ENCODE measurements at places on chromosomes 4 and X. TPM values are rescaled to one million over a fixed set of nuclear protein-coding genes. Genes with fewer than 3 reads are reported as not detected.

Gene F8A1
- total RNA-seq = 38.2 TPM

Gene UBE2A
- 52.4 TPM for total RNA-seq

Gene TLR2
- total RNA-seq = 0.56 TPM

DNA sequence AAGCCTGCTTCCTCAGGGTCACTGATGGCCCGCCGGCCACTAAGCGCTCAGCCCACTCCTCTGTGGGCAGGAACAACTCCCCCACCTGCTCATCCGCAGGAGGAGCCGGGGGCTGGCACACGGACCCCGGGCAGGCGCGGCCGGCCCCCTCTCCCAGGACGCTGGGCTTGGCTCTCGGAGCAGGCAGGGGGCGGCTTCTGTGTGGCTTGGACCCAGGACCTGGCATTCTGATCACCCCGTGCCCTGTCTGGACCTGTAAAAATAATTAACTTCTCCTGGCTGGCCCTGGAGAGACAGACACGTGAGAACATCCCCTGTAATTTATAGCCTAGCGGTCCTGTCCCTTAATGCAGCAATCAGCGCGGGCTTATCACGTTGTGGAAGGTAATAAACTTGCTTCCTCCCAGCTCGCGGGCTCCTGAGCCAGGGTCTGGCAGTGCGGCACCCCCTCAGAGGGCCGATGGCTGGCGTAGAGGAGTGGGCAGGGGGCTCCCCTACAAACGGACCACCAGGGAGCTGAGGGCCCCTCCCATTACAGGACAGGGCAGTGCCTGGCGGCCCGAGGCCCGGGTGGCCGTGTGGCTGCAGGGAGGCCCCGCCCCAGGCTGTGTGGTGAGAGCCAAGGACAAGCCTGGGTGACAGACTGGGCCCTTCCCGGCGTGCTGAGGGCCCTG is 84.5 kb upstream of the NKX1-1 start:
- H3K27me3 ChIP-seq = peaks cover 7% of the 10 kb centered on the region
- no peak overlapping the region for H3K27ac ChIP-seq
- no peak overlapping the region for H3K4me3 ChIP-seq
- no peak for DNase-seq

GRCh38 chrX:2960861-2961515 is 31.8 kb upstream of the ARSD start:
- no peaks in the 10 kb centered on the region for H3K36me3 ChIP-seq
- H3K27ac ChIP-seq = no peak overlapping the region
- no peak for DNase-seq
- H3K4me3 ChIP-seq = no peak overlapping the region
- no peaks in the 10 kb centered on the region for H3K27me3 ChIP-seq

GRCh38 chrX:70336767-70337166 is 46.9 kb downstream of the KIF4A start:
- DNase-seq = peak; percentile 4
- no peaks in the 10 kb centered on the region for H3K27me3 ChIP-seq
- H3K4me1 ChIP-seq = peaks cover 7% of the 10 kb centered on the region
- H3K27ac ChIP-seq = no peak overlapping the region
- no peak overlapping the region for H3K4me3 ChIP-seq
- H3K36me3 ChIP-seq = no peaks in the 10 kb centered on the region

All from activated CD8-positive, alpha-beta T cell treated with anti-CD3 and anti-CD28 coated beads for 36 hours (primary cell).